ENCODE measurements at places on chromosomes 6 and 20. TPM values are rescaled to one million over a fixed set of nuclear protein-coding genes. Genes with fewer than 3 reads are reported as not detected.

Gene GTSF1L
- total RNA-seq: not detected

Gene WFDC5
- not detected for total RNA-seq

Gene PHF1
- 24.2 TPM for total RNA-seq

Gene SLC2A10
- total RNA-seq: 1.9 TPM

Gene LBP
- total RNA-seq: not detected

Gene SMPDL3A
- total RNA-seq: 4.2 TPM

Gene RUNX2
- not detected for total RNA-seq

Gene CRISP3
- total RNA-seq: not detected

Gene NRSN2
- total RNA-seq: 35.9 TPM

Gene LY6G6F
- not detected for total RNA-seq

Gene CDSN
- not detected for total RNA-seq

Gene SLC29A1
- 128 TPM for total RNA-seq

Gene ZFP57
- total RNA-seq: not detected

Gene OPN5
- not detected for total RNA-seq

Gene SOX18
- 25.2 TPM for total RNA-seq

Gene SCGN
- total RNA-seq: not detected

Gene BNIP5
- total RNA-seq: not detected

Gene GPLD1
- total RNA-seq: under 0.01 TPM

Gene DEFB127
- not detected for total RNA-seq

Gene CST2
- total RNA-seq: not detected

Gene ETV7
- 1.7 TPM for total RNA-seq

Gene SCAND1
- 119 TPM for total RNA-seq

Gene TP53TG5
- total RNA-seq: not detected

Gene NEDD9
- total RNA-seq: 116 TPM

Gene TINAG
- total RNA-seq: not detected

Gene RAET1L
- not detected for total RNA-seq

Gene TXNDC5
- total RNA-seq: 577 TPM

Gene EFCAB8
- not detected for total RNA-seq

Gene PABPC1L
- 3.4 TPM for total RNA-seq

Gene RSPH4A
- total RNA-seq: 0.10 TPM

Gene TREM2
- not detected for total RNA-seq

Gene REM1
- not detected for total RNA-seq

Gene TEAD3
- total RNA-seq: 0.27 TPM

Gene KIF6
- total RNA-seq: 0.10 TPM

Gene SCP2D1
- total RNA-seq: not detected

Gene SPATS1
- not detected for total RNA-seq

Gene EDN3
- total RNA-seq: not detected

Gene THBD
- 82.9 TPM for total RNA-seq

Gene SUPT3H
- 4.0 TPM for total RNA-seq

Gene TRERF1
- 0.15 TPM for total RNA-seq

Gene IFNGR1
- 59.8 TPM for total RNA-seq

Gene TSPYL4
- 15.4 TPM for total RNA-seq

Gene CTCFL
- total RNA-seq: not detected

Gene RAMACL
- 0.20 TPM for total RNA-seq

Gene LY6G5C
- total RNA-seq: 3.3 TPM

Gene SRMS
- not detected for total RNA-seq

Gene HSPA1L
- total RNA-seq: 0.33 TPM

Gene RNF144B
- total RNA-seq: 77.0 TPM

Gene LGSN
- not detected for total RNA-seq

Gene SLC12A5
- under 0.01 TPM for total RNA-seq

Gene GRM1
- total RNA-seq: not detected

Gene PDYN
- total RNA-seq: not detected

Gene TRIM15
- total RNA-seq: not detected

Gene HLA-A
- total RNA-seq: 1,554 TPM

Gene PTCRA
- total RNA-seq: not detected

All from mammary microvascular endothelial cell (primary cell).